RPMI7951 (cell line): ENCODE measurements at places on chromosomes 11 and 22. TPM values are rescaled to one million over a fixed set of nuclear protein-coding genes. Genes with fewer than 3 reads are reported as not detected.

Gene CRYBB2
- not detected in 2 replicates for total RNA-seq

Gene CRYBB1
- 0.12 TPM in 1 of 2 replicates, not detected in the other for total RNA-seq

Gene MRGPRG
- total RNA-seq, result not detected in 2 replicates

Gene API5
- 69.1 and 82.4 TPM in 2 replicates for total RNA-seq

Gene SLC17A6
- not detected in 2 replicates for total RNA-seq

Gene TLCD5
- 3.4 and 4.9 TPM in 2 replicates for total RNA-seq

Gene SYT7
- total RNA-seq, result 0.29 and 0.48 TPM in 2 replicates

Gene MYOD1
- 0.72 TPM in 1 of 2 replicates, not detected in the other for total RNA-seq

Gene MAPK8IP2
- under 0.01 and 0.39 TPM in 2 replicates for total RNA-seq

Gene DCHS1
- total RNA-seq, result 3.8 and 4.3 TPM in 2 replicates

Gene ZNF280B
- 0.59 and 0.96 TPM in 2 replicates for total RNA-seq

Gene IFITM5
- not detected in 2 replicates for total RNA-seq

Gene UBQLNL
- not detected in 2 replicates for total RNA-seq

Gene NXPE2
- total RNA-seq, result 0.12 and 0.39 TPM in 2 replicates

Gene KIRREL3
- 0.24 and 1.2 TPM in 2 replicates for total RNA-seq

Gene TUB
- total RNA-seq, result under 0.01 and 0.10 TPM in 2 replicates
